ENCODE measurements at places on chromosomes 6 and 20.

- DNase-seq = no peak
These were observed 46.9 kb downstream of the JAG1 start for GRCh38 chr20:10626896-10627295.

DNA sequence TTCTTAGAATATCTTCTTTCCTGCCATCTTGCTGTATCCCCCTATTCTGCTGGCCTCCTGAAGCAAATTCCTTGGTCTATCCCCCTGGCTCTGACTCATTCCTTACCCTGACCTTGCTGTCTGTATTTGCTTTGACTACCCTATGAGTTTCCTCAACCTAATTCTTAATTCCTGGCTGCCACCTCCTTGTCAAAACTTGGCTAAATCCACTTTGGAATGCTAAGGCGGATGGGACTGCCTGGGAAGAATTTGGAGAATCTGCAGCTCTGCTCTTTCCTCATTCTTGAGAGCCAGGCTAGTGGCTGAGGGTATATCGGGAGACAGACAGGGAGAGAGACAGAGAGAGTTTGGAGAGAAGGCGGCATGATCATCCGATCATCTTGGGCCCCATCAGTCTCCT lies 24.4 kb downstream of the CAP2 start:
- DNase-seq = no peak

- no peak for DNase-seq
These were observed 987.0 kb upstream of the MAP3K7 start for GRCh38 chr6:91573826-91574416.

GRCh38 chr20:8305449-8305978 lies 173.4 kb downstream of the PLCB1 start:
- DNase-seq = peak; percentile 43

DNA sequence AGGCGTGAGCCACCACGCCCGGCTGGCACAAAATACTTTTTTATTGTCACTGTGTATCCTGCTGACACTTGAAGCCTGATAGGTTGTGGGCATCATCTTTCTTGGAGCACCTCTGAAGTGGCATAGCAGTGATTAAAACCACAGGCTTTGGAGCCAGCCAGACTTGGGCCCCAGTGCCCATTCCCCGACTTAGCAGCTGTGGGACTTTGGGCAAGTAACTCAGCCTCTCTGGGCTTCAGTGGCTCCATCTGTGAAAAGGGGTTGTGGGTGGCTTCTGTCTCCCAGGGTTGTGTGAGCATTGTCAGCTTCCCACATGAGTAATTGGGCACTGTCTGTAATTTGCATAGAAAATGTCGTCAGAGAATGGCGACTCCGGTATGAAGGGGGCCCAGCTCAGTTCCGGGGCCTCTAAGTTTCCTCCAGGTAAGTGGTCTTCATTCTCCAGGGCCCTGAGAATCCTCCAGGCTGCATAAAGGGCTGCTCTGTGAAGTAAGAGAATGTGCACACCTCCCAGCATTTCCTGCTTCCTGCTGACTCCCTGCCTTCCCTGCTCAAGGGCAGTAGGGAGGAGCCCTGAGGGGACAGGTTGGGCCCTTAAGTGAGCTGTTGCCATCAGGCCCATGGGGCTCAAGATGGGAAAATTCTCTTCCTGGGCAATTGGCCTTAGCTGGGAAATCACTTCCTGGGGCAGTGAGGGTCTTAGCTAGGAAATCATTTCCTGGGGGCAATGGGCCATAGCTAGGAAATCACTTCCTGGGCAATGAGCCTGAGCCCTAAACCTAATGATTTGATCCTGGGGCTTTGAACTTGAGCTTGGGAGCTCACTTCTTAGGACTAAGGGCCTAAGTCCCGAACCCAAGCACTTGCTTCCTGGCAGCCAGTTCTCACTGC lies 27.2 kb downstream of the ARHGAP40 start:
- no peak for DNase-seq

DNA sequence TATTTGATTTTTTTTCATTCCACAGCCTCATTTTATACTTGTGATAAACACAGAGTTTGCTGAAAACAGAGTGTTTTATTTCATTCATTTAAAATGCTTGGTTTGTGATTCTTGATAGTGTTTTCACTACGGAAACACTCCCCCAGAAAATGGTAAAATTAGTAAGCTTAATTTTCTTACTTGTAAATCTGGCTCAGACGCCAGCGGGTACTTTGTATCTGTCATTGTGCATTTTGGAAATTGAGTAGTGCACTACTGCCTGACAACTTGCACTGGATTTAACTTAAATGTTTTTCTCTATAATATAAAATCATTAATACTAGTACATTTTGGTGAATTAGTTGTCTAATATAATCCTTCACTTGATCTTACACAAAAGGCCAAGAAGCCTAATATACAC lies 37.0 kb upstream of the HINT3 start:
- no peak for DNase-seq

- DNase-seq = no peak
These were observed 10.6 kb downstream of the REM1 start for GRCh38 chr20:31485450-31486339.

DNA sequence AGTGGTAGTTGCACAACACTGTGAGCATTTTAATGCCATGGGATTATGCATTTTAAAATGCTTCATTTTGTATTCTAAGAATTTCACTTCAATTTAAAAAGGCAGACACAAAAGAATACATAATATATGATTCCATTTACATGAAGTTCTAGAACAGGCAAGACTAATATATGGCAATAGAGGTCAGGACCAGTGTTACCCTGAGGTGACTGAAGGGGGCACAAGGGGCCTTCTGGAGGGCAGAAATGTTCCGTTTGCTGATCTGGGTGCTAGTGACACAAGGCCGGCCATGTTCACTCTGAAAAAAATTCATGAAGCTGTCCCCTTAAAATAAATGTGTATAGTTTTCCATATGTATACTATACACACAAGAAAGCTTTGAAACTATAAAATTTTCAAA lies 28.5 kb downstream of the TASP1 start:
- no peak for DNase-seq

DNA sequence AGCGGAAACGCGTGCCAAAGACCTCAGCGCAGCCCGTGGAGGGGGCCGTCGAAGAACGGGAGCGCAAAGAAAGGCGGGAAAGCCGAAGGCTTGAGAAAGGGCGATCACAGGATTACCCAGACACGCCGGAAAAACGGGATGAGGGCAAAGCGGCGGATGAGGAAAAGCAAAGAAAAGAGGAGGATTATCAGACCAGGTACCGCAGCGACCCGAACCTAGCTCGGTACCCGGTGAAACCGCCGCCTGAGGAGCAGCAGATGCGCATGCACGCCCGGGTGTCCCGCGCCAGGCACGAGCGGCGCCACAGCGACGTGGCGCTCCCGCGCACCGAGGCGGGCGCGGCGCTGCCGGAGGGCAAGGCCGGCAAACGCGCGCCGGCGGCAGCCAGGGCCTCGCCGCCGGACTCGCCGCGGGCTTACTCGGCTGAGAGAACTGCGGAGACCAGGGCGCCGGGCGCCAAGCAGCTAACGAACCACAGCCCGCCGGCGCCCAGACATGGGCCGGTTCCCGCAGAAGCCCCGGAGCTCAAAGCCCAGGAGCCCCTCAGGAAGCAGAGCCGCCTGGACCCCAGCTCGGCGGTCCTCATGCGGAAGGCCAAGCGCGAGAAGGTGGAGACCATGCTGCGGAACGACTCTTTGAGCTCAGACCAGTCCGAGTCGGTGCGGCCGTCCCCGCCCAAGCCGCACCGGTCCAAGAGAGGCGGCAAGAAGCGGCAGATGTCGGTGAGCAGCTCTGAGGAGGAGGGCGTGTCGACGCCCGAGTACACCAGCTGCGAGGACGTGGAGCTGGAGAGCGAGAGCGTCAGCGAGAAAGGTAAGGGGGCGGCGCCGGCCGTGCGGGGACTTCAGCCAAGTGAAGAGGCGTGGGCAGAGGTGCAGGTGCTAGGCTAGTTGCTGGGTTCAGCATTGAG lies 296.2 kb downstream of the RIMS1 start:
- no peak for DNase-seq

DNA sequence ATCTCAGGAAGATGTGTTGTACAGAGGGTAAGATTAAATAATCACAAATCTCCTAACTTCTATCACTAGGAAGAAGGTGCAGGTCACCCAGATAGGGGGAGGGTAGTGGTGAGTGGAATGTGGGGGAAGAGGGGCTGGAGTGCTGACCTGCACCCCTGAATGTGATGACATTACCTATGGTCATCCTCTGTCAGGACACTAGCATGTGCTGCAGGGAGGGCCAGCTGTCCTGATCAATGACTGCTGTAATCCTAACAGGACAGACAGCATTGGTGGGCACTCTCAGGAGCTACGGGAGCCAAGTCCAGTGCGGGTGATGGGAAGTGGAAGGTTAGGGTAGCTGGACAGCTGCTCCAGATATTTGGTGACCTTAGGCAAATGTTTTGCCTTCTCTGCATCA lies 45.2 kb upstream of the CST5 start:
- DNase-seq = no peak

GRCh38 chr6:37539171-37540028 lies 39.7 kb upstream of the CCDC167 start:
- DNase-seq = no peak

- no peak for DNase-seq
These were observed 12.5 kb downstream of the ALDH8A1 start for GRCh38 chr6:134937426-134937825.

Data from stimulated activated CD8-positive, alpha-beta memory T cell treated with anti-CD3 and anti-CD28 coated beads, Interleukin-2, amount 100 ng/mL, for 48 hours (primary cell).